NCI-H1092 (cell line): ENCODE measurements at places on chromosomes 12 and 14.
A peak's percentile ranks its signal among the peaks of the same experiment; 100 is the strongest.

DNA sequence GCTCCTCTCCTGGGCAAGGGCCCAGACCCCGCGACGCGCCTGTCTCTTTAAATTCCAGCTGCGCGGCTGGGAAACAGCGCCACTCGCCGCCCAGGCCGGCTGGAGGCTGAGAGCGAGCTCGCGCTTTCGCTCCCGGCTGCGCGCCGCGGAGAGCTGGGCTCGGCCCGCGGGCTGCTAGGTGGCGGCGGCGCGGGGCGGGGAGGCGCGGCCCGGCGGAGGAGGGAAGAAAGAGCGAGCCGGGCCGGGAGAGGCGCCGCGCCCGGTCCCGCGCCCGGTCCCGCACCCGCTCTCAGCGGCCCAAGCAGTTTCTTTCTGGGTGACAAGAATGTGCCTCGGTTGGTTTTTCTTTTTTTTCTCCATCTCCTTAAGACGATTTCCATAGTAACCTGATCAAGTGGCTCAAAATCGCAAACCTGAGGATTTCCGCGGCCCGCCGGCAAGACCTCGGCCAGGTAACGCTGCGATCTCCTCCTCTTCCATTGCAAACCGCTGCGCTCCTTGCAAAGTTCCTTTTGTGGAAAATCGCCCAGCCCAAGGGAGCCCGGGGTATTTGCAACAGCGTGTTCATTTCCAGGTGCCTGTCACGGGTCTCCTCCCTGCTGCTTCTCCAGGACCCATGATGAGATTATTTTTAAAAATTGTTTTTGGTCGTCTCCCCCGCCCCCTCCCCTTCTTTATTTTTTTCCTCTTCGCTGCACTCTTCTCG is 259.5 kb upstream of the E2F7 start:
- peak; percentile 56 for DNase-seq

- DNase-seq: no peak
These were observed 36.6 kb downstream of the NID2 start for GRCh38 chr14:52032204-52032801.

DNA sequence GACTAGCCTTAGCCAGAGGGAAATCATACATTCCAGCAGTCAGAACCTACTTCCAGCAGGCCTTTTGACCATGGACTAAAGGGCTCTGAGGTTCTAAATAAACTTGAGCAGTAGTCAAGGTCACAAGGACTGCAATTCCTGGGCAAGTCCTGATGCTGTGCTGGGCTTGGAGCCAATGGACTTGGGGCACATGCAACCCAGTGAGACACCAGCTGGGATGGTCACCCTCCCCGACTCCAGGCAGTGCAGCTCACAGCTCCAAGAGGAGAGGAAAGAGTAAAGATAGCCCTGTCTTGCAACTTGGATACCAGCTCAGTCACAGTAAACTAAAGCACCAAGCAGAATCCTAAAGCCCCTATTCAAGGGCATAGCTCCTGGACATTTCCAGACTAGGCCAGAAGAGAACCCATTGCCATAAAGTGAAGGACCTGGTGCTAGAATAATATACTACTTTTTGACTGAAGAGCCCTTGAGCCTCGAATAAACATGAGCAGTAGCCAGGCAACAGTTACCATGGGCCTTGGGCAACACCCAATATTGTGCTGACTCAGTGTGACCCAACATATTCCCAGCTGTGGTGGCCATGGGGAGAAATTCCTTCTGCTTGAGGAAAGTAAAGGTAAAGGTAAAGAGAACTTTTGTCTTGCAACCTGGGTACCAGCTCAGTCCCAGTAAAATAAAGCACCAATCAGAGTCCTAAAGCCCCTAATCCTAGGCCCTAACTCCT is 226.2 kb upstream of the CLEC14A start:
- DNase-seq: peak; percentile 76

- no peak for DNase-seq
These were observed 455 bp downstream of the ATP6V1D start for GRCh38 chr14:67358924-67359774.

- DNase-seq: no peak
These were observed 32.2 kb upstream of the GNG2 start for GRCh38 chr14:51828017-51828797.

DNA sequence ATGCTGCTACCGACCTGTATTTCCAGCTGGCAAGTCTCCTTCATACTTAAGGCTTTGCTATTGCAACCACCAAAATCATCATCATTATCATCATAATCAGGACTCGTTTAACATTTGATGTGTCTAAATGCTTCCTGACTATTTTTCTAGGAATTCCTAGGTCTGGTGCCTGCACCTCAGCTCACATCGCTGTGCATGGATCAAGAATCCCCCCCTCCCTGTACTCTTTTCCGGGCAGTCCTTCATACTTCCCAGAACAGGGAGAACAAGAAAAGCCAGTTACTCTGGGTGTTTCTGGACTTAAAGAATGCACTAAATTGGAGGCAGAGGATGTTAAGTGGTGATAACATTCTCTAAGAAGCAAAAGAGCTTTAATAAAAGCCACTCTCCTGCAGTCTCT is 9.4 kb downstream of the ERP27 start:
- DNase-seq: no peak

DNA sequence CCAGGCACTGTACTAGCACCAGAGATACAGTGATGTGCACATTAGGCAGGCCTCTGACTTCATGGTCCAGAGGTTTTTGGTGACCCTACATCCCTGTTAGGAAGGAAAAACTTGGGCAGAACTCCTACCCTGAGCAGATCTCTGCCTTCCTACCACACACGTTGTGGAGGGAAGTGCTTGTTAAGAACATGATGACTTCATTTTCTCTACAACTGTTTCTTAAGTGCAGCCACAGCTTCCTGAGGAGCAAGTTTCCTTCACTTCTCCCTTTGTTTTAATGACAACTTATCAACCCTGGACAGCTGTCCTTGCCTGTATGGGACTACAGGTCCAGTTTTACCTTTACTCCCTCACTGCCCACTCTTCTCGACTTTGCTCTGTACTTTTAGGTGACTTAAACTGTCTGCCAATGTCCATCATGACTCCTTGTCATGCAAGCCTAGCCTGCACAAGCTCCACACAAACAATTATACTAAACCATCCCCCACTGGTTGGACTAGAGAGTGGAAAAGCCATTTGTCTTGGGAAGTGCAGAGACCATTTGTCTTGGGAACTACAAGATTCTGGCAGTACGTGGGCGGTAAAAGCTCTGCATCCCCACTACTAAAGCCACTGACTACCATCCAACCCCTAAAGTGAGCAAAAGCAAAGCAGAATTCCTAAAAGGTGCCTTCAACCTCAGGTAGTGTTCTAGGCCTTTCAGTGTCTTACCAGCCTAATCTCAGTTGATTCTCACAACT is 359.8 kb downstream of the EGLN3 start:
- no peak for DNase-seq

DNA sequence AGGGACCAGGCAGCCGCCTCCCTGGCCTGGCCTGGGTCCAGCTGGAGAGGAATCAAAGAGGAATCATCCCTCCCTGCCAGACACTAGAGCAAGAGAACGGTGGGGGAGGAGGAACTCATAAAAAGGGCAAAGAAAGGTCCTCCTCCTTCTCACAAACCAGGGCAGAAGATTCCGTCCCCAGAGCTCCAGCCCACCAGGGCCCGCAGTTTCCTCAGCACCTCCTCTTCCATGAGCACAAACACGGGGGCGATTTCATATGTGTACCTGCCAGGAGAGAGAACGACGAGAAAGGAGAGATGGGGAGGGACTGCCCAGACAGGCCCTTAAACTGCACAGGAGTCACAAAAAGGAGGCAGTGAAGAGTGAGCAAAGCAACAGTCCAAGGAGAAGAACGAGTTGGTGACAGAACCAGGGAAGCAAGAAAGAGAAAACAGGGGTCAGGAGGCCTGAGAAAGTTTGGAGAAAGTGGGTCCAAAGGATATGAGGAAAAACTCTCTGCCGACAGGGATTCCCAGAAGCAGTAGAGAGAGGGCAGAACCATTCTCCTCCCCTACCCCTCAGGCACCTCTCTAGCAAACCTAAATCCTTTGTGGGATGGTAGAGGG is 8.7 kb upstream of the ZNF740 start:
- DNase-seq: no peak

- DNase-seq: no peak
These were observed 57.9 kb upstream of the SLCO1B1 start for GRCh38 chr12:21073129-21073528.

DNA sequence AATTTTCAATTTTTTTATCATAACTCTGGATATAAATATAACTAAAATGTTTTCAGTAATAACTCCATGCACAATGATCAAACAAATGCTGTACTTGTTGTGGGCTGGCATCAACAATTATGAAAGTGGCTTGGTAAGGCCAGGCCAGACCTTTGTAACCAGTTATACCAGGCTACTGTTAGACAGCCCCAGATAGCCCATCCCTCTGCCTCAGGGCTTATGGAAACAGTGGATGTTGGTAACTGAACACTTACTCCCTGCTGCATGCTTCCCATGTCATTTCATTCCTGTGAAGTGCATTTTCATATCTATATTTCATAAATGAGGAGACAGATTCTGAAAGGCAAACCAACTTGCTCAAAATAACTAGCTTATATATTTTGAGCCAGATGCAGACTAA is 195.0 kb downstream of the SYT1 start:
- DNase-seq: no peak
